ENCODE measurements at places on chromosomes 6 and 20.

DNA sequence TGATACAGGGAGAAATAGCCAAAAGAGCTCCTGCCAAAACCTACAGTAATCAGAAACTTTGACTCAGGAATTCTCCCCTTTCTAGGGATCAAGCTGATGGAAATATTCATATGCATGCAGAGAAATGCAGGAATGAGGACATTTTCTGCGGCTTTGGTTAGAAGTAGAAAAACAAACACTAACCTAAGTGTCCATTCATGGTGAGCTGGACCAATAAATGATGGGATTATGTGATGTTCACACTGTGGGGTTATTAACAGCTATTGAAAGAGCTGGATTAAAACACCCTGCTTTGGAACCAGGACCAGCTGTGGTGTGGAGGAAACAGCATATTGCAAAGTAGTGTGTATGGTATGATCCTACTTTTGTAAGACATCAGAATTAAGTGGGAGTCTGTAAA lies 143.1 kb downstream of the SYCP2 start:
- DNase-seq = no peak

GRCh38 chr6:100457311-100457990 lies 7.3 kb downstream of the SIM1 start:
- DNase-seq = no peak

- peak; percentile 52 for DNase-seq
Observed at GRCh38 chr6:146990284-146990683, 213.9 kb upstream of the STXBP5 start.

DNA sequence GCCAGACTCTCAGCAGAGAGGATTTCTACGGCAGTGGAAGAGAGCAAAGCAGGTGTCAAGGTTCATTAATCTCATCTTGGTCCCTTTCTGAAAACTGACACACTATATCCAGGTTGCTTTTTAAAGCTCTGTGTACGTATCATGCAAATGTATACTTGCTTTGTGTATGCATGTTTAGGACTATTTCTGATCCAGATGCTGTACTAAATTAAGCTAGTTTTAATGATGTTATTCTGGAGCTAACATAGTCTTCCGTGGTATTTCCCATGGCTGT lies 59.2 kb upstream of the SNX9 start:
- DNase-seq = no peak

DNA sequence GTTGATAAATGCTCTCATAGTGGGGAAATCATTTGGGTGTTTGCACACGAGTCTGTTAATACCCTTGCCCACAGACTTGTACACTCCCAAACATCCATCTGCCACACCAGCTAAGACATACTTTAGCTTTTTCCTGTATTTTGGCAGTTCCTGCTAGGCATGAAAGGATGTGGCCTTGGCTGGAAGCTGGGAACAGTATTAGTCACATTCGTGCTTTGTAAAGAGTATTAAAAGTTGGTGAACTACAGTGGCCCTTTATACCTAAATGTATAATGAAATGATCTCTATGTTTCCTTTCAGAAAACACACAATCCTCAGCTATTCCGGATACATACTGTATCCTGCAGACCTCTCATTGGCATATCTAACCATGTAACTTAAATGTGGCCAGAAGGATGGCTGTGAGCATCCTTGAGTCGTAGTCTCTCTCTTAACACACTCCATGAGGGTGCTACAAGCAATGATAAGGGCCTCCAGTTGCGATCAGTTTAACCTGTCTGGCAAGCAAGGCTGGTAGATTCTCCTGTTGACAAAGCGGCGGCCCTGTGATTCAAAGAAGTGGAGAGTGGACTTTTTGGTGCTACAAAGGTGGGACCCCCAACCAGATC lies 1.5 kb downstream of the LEMD2 start:
- DNase-seq = peak; percentile 72

DNA sequence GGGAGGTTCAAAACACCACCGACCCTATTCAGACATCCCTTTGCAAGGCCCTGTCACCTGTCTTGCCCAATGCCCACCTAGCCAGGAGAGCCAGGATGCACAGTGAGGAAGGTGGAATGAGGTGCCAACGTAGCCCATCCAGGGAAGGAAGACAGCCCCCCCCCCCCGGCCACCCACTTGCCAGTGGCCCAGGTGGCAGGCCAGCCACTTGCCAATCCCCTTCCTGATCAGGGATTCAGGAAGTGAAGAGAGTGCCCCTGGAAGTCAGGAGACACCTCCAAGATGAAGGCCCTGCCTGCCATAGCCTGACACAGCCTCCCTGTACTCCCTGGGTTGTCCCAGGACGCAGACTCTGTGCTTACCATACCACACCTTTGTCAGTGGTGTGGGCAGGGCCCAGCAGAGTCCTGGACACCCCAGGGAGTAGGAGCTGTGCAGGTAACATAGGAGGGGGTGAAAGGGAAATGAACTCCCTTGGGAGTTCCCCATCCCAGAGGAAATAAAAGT lies 54.7 kb downstream of the MRPL14 start:
- no peak for DNase-seq

DNA sequence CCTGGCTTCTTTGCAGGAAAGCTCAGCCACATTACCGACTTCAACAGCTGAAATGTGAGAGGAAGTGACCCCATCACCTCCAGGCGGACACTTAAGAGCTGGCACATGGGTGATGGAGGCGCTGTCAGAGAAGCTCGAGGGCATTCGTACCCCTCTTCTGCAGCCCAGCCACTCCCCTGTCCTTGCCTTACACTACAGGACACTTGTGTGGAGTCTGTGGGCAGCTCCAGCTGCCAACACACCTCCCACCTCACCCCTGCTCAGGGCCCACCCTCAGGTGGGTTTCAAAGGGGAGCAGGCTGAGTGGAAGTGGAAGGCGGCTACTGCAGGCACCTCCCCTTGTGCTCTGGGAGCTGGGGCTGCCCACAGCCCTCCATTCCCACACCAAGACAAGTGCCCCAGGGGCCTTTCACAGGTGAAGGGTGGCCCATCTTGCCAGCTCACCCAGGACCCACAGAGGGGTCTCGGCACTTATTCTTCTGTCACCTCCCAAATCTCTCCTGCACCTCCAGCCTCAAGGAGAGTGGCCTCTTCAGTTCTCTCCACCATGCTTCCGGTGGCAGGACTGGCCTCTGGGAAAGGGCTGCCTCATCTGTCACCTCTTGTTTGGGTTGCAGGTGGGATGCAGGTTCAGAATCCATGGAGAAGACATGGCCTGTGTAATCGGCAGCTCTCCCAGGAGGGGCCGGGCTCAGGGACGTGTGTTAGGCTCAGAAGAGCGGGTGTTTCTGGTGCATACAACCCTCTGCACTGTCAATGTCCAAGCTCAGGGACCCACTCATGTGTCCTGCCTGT lies 49.8 kb downstream of the IRF4 start:
- no peak for DNase-seq

- DNase-seq = peak; percentile 42
Observed at GRCh38 chr20:62500237-62500864, 24.6 kb upstream of the GATA5 start.

DNA sequence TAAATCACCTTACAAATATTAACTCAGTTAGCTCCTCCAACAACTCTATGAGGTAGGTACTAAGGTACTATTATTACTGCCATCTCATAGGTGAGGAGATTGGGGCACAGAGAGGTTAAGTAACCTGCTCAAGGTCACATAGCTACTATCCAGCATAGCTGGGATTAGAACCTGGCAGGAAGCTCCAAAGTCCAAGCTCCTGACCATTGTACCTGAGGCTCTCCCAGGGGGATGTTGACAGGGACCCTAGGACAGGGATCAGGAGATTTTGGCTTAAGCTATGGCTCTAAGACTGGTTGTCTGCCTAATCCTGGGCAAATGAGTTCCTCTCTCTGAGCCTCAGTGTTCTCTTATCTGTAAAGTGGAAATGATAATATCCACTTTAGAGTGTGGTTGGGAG lies 59.3 kb downstream of the HNF4A start:
- DNase-seq = no peak

GRCh38 chr6:9467741-9468140 lies 947.1 kb downstream of the TFAP2A start:
- DNase-seq = peak; percentile 70

- DNase-seq = no peak
Observed at GRCh38 chr6:7180751-7181150, 73.0 kb downstream of the RREB1 start.

- DNase-seq = peak; percentile 41
Observed at GRCh38 chr20:1185790-1186334, 1.1 kb upstream of the TMEM74B start.

DNA sequence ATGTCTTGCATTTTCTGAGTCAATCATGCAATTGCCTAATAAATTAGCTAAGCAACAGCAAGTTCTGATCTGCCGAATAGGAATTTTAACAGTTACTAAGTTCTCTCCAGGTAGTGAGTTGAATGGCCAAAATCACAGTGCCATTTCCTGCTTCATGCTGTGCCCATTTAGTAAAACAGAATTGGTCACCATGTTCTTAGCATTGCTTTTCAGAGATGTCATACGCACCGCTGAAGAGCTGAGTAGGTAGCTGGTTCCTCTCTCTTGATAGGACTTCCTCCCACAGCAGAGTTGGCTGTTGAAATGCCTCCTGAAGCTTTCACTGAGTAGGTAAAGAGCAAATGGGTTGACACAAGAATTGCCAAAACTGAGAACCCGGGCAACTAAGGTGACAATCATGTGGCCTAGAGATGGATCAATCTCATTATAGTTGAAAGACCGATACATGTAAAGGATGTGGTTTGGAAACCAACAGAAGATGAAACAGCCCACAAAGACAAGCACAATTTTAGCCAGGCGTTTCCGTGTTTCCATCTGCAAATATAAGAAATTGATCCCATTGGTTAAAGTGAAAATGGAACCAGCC lies 57.1 kb upstream of the GJE1 start:
- no peak for DNase-seq

GRCh38 chr6:151402228-151402627 lies 10.9 kb upstream of the ZBTB2 start:
- no peak for DNase-seq

GRCh38 chr6:120556491-120556890 lies 777.8 kb downstream of the TBC1D32 start:
- DNase-seq = no peak

DNA sequence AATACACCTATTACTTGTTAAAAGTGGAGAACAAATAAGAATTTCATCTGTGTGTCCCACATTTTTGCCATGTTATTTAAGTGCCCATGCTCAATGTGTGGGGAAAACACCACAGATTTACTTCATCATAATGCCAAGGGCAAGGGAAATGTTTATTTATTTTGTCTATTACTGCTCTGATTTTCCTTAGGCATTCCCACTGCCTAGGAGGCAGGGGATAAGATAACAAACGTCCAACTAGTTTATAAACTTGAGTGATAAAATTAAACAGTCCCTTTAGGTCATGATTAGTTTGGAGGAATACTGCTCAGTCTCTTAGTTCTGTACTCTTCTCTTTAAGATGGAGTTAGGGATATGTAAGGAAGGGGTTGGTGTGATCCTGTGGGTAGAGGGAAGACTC lies 598.4 kb upstream of the MARCKS start:
- DNase-seq = no peak

GRCh38 chr20:62677678-62678077 lies 31.0 kb upstream of the NTSR1 start:
- DNase-seq = no peak

DNA sequence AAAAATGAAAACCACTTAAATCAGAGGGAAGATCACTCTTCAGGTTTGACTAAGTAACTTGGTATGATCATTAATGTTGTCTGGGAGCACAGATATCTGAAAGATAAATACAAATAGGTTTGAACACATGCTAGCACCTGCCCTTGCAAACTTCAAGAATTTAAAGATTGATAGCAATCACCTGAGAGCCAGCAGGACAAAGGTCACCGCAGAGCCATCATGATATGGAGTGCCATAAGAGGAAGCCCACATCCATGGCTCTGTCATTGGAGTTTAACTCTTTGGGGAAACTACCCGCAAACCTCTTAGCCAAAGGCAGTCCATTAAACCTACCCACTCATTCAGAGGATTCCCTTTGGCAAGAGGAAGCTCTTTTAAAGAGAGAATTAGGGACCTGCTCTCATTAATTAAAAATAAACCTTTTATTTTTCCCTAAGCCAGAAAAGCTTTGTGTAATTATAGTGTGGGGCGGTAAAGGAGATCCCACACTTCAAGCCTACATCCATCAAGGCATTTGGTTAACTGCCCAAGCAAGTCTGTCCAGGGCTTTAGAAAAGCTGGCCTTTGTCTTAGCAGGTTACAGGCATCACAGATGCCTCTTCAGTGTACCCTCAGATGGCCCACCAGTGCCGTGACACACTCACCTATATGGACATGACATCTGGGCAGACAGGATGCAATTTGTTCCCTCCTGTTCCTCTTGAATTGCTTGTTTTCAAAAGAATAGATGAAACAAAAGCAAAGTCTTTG lies 73.0 kb downstream of the SASH1 start:
- no peak for DNase-seq

GRCh38 chr6:114558153-114558552 lies 215.3 kb upstream of the HS3ST5 start:
- DNase-seq = no peak

GRCh38 chr6:148521158-148521557 lies 178.5 kb downstream of the SASH1 start:
- DNase-seq = peak; percentile 54

- DNase-seq = peak; percentile 42
Observed at GRCh38 chr20:43723186-43723585, 3.6 kb downstream of the GTSF1L start.

- DNase-seq = no peak
Observed at GRCh38 chr20:44537993-44538392, 16.1 kb upstream of the SERINC3 start.

- no peak for DNase-seq
Observed at GRCh38 chr6:167990016-167990945, 7.2 kb upstream of the KIF25 start.

DNA sequence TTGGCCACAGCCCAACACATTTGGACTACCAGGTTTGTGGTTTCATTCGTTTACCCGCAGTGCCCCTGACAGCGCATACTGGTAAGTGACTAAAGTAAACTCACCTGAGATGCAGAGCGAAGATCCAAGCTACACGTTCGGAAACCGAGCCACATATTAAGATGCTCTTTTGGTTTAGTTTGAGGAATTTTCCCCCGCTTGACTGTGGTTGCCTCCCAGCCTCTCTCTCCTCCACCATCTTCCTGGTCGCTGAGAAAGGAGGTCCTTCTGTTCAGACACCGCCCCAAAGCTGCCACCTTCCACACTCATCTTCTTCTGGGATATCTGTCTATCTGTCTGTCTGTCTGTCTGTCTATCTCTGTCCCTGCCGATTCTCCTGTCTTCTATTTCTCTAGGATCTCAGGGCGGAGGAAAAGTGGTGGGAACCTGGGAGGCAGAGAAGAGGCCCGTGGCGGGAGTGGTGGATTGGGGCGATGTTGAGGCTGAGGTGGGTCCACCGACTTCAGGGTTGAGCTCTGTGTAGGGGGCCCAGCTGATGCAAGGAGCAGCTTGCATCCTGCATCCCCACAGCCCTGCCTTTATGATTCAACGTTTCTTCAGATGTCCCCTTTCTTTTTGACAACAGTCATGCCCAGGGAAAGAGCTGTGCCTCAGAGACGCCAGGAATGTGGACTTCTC lies 196.9 kb upstream of the ZNF184 start:
- no peak for DNase-seq
